ENCODE measurements at places on chromosomes 4 and X.

GRCh38 chr4:74056114-74056857 lies 17.8 kb upstream of the CXCL3 start:
- DNase-seq = no peak

DNA sequence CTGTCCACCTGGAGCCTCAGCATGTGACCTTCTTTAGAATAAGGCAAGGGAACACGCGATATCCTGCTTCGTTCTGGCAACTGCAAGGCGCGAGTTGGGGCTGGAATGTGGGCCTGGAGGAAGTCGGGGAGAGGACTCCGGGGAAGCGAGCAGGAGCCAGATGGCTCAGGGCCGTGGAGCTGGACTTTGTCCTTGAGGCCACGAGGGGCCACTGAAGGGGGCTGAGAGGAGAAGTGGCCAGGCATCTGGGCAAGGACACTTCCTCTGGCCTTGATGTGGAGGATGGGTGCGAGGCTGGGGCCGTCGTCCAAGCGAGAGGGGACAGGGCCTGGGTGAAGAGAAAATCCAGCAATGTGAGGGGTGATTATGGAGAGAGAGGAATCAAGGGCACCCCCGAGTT lies 12.2 kb upstream of the DUSP9 start:
- DNase-seq = no peak

DNA sequence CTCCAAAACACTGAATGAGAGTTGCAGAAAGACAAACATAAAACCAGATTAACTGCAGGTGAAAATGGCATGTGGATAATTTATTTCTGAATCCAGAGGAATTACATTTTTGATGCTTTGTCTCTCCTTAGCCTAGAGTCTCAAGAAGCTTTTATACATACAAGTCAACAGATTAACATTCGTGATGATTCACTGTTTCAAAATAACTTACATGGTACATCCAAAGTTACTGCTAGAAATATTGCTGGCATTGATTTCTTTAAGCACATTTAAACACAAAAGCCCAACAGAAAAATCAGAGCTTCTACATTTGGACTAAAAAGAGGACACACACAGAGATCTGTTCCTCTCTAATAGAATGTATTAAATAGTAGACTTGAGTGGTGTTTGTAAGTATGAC lies 105.6 kb downstream of the AMELX start:
- DNase-seq = no peak

- DNase-seq = no peak
Measured at GRCh38 chr4:122583906-122584305, 37.0 kb downstream of the IL21 start.

DNA sequence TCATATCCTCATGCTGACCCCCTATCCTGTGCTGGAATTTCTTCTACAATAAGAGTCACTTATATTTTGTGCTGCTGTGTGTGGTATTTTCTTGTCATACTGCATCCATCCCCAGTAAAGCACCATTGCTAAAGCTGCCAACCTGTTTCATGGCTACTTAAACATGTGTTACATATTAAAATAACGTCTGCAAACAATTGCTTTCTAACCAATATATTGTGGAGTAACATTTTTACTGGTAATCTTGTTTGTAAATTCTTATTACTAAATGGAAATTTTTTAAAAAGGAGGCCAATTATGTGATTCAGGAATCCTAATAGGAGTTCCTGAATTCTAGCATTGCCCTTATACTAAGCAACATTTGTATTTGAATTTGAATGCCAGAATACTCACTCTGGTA lies 160.3 kb upstream of the VEGFC start:
- no peak for DNase-seq

- no peak for DNase-seq
Measured at GRCh38 chr4:48095441-48095840, 38.6 kb downstream of the TXK start.

GRCh38 chrX:100625985-100626491 lies 10.6 kb downstream of the TSPAN6 start:
- DNase-seq = no peak

GRCh38 chrX:121823406-121823805 lies 776.0 kb downstream of the GLUD2 start:
- no peak for DNase-seq

DNA sequence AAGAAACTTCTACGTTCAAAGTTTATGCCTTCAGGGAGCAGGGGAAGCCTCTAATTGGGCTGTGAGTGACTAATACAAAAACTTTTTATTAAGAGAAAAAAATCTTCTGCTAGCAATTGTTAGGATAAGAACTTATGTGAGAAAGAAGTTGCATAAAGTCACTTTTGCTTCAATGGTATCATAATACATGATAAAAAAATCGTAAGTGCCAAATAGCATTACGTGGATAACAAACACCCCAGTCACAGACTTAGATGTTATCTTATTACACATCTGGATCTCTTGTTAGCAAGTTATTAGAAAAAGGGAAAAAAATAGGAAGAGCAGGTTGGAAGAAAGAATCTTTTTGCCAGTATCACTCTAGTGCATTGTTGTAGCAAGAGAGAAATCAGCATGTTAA lies 4.2 kb upstream of the NDST4 start:
- no peak for DNase-seq

- no peak for DNase-seq
Measured at GRCh38 chrX:111308039-111308438, 37.8 kb upstream of the CAPN6 start.

DNA sequence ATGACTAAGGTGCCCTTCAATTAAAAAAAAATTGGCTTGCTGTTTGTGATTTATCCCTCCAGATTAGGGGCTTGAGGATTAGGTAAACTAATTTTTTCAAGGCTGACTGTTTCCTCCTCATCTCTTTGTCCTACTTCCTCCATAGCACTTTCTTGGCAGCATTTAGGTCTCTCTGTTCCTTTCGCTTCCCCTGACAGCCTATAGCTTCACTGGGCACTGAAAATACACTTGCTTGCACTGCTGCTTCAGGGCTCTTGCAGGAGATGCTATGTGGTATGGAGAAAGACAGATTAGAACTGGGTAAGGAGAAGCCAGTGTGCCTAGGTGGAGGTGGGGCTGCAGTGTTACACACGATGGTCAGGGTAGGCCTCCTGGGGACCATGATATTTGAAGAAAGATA lies 112.3 kb upstream of the SFRP2 start:
- no peak for DNase-seq

DNA sequence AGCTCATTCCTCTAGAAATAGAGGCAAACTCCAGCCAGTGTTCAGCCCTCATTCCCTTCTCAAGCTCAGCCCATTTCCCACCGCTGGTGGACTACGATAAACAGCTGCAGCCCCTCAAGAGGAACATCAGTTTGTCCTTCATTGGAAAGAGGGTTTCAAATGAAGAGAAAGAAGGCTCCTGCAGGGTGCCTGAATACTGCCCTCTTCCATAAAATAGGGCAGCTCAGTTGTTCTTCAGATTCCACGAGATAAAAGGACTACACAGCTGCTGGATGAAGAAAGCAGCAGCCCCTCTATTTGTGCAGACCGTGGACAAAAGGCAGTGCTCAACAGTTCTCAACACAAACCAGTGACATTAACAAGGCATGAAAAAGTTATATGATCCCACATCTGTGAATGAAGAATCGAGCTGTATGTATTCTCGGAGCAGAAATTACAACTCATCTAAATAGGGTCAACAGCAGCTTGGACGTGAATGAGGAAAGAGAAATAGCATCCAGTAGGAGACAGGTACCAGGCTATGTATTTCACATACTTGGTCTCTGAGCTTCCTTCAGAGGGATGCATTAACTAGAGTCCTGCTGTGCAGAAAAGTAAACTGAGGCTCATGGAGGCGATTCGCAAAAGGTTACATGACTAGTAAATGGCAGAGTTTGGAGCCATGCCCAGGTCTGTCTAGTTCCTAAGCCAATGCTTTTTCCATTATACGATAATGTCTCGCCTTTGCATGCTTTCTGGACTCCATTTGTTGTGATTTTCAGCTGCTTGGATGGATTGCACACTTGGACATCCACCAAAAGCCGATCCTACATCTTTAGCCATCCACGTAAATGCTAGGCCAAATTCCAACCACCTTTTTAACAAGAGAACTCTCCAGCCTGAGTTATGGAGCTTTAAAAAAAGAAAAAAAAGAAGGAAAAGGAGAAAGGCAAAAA lies 301.2 kb upstream of the PPARGC1A start:
- DNase-seq = no peak

GRCh38 chr4:2045518-2045951 lies 13.6 kb upstream of the NAT8L start:
- no peak for DNase-seq

- DNase-seq = no peak
Measured at GRCh38 chr4:155234206-155234605, 25.8 kb downstream of the NPY2R start.

DNA sequence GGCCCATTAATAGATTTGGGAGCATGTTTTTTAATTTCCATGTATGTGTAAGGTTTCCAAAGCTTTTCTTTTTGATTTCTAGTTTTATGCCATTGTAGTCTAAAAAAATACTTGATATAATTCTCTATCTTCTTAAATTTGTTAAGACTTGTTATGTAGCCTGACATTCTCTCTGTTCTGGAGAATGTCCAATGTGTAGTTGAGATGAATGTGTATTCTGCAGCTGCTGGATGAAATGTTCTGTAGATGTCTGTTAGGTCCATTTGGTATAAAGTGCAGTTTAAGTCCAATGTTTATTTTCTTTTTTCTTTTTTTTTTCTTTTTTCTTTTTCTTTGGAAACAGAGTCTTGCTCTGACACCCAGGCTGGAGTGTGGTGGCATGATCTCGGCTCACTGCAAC lies 378.5 kb upstream of the MAD2L1 start:
- DNase-seq = no peak

DNA sequence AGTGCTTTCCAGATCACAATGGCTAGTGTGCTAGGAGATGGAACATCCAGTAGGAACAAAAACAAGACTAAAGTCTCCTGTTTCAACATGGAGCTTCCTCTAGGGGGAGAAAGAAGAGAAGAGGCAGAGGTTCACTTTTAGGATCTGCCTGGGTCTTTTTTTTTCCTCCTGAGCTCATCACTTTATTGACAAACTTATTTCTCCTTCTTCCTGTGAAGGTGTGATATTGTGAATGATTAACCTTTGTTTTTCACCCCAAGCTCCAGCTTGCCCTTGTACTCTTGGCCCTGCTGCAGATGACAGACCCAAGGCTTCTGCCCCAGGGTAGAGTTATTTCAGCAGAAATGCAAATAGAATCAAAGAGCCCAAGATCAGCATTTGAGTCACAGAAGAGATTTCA lies 13.5 kb downstream of the PAGE4 start:
- DNase-seq = no peak

GRCh38 chrX:15843960-15844359 lies 10.7 kb downstream of the AP1S2 start:
- no peak for DNase-seq

DNA sequence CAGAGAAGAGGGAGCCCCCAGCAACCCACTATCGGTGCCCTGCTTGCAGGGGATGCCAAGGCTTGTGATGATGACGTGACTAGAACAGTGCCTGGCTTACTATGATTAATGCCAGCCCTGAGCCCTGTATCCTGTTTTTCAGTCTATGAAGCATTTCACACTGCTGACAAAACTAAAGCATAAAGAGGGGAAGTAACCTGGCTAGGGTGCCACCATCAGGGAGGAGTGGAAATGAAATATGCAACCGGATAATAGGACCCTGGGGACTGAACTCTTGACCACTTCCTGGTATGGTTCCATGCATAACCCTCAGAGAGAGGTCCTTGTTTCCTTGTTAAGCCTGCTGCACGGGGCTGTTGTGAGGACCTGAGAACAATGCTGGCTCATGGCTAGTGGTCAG lies 50.3 kb downstream of the MED28 start:
- DNase-seq = no peak

DNA sequence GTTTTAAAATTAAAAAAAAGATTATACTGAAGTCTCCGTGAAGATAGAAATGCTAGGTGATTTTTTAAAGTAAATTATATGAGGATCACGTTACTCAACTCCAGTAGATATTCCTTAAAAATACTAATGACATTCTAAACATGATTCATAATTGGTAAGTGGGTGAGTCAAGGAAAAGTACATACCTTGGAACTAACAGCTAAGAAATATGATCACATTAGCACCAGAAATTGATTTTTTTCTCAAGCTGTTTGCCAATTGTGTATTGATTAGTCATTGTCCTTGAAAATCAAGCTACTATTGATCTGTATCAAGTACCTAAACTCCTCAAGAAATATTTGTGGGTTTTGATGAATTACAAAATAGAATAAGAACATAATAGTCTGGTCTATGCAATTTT lies 362.6 kb upstream of the PPP1R2C start:
- no peak for DNase-seq

DNA sequence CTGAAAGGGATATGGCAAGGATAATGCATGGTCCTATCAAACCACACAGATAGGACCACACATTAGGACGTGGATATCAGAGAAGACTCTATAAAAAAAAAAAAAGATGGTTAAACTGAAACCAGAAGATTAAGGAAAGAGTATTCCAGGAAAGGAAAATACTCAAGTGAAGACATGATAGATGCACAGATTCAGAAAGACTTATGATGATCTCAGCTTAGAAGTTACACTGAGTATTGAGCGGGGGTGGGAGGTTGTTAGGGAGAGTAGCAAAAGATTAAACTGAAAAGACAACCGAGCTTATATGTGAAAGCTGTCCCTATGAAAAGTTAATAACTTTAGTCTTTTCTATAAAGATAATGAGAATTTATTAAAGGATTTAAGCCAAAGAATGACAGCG lies 211.0 kb upstream of the EMCN start:
- DNase-seq = no peak

DNA sequence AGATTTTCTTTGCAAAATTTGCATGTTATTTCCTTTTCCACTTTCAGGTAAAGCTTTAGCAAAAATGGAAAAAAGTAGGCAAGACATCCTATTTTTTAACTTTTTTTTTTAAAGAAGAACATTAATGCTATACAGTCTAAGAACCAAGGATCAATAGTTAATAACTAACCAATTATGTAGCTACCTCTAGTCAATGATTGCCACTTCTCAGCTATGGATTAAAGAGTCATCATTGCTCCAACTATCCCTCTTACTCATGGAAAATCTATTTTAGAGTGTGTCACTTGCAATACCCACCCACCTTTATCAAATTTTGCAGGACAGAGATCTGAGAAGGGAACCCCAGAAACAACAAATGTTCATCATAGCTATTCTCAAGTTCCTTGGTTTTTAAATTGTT lies 223.1 kb downstream of the ANK2 start:
- no peak for DNase-seq

DNA sequence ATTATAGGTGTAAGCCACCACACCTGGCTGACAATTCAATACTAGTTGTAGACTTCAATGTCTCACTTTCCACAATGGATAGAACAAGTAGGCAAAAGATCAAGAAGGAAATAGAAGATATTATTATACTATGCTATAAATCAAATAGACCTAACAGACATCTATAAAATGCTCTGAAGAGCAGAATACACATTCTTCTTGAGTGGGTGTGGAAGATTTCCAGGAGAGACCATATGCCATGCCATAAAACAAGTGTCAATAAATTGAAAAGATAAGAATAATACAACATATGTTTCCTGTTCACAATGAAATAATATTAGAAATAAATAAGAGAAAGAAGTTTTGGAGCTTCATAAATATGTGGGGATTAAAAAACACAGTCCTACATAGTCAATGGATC lies 179.3 kb upstream of the AMOT start:
- no peak for DNase-seq

DNA sequence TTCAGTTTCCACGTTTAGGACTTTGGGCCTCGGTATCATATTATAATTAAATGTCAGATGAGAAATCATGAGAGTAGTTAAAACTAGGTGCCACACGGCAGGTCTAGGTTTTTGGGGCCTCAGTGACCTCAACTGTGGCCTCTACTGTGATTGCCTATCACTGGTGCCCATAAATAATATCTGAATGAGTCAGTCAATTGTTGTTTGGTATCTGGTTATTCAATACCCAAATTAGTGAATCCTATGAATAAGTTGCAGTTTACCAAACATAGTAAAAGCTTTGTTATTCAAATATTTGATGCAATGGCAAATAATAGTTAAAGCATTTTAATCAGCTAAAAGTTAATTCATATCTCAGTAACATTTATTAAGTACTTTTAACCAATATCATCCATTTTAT lies 188.8 kb downstream of the PPP3CA start:
- DNase-seq = no peak
